ENCODE measurements at places on chromosomes 6 and 20.
A peak's percentile ranks its signal among the peaks of the same experiment; 100 is the strongest.

DNA sequence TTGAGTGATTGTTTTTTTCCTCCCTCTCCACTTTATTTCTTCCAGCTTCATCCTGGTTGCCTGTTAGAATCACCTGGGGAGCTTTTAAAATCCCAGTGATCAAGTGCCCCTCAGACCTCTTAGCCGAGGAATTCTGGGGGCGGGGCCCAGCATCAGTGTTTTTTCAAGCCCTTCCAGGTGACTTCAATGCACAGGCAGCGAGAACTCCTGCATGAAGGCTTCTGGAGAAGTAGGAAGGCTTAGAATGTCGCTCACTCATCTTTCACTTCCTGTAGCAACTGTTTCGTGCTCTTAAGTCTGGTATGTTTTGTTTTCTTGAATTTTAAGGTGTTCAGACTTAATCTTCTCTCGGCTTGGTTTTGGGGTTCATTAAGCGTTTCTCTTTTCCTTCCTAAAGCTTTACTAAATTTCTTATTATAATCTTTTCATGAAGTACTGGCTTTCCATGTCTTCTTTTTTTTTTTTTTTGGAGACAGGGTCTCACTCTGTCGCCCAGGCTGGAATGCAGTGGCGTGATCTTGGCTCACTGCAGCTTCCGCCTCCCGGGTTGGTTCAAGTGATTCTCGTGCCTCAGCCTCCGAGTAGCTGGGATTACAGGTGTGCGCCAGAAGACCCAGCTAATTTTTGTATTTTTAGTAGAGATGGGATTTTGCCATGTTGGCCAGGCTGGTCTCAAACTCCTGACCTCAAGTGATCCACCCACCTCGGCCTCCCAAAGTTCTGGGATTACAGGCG is 30.9 kb upstream of the TULP1 start:
- no peak for DNase-seq

DNA sequence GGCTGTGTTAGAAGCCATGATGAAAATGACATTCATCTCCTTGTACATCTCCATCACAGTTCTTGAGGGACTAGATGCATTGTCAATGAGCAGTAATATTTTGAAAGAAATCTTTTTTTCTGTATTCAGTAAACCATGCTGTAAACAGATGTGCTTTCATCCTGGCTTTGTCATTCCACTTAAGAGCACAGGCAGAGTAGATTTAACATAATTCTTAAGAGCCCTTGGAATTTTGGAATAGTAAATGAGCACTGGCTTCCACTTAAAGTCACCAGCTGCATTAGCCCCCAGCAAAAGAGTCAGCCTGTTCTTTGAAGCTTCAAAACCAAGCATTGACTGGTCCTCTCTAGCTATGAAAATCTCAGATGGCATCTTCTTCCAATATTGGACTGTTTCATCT is 197.8 kb upstream of the HDDC2 start:
- DNase-seq, result no peak

GRCh38 chr6:110949679-110950285 is 8.7 kb upstream of the GTF3C6 start:
- no peak for DNase-seq

GRCh38 chr6:133435065-133435728 is 194.0 kb downstream of the EYA4 start:
- DNase-seq, result no peak

- no peak for DNase-seq
Observed at GRCh38 chr20:57412347-57413029, 21.3 kb downstream of the RBM38 start.

DNA sequence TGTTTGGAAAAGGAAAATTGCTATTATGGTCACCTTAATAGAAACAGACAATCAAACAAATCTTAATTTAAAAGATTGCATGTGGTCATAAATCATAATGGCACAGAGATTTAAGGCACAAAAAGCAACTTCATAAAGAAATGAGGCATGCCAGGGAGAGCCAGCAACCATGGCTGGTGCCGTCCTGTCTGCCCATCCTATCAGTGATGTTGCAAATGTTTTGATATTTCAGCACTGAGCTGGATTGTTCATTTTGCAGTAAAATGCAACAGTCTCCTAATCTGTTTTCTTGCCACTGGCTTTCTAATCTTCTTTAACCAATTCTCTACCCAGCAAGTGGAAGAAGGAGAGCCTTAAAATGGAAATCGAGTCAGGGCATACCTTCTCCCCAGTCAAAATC is 249.8 kb downstream of the SAMD5 start:
- DNase-seq, result no peak

- DNase-seq, result no peak
Observed at GRCh38 chr20:3733119-3733995, 872 bp downstream of the HSPA12B start.

DNA sequence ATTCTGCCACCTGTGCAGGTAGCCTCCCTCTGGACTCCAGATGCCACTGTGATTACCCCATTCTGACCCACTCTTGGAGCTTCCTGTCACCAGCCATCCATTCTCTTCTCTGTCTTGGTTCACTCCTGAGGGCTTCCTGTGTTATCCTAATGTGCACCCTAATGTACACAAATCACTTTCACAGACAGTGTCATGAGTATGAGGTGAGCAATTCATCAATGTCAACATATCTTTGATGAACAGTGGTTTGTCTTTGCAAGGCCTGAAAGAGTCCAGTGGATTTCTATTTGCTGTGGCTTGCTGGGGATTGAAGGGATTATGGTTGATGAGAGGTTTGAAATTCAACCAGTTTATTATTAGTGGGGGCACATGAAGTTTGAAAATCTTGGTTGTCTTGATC is 63.8 kb upstream of the EEF1E1 start:
- no peak for DNase-seq

- DNase-seq, result no peak
Observed at GRCh38 chr20:52722926-52723688, 249.1 kb upstream of the TSHZ2 start.

GRCh38 chr6:17601386-17601703 is 1.2 kb downstream of the FAM8A1 start:
- DNase-seq, result no peak

- DNase-seq, result no peak
Observed at GRCh38 chr6:15485936-15486335, 176.9 kb downstream of the DTNBP1 start.

- DNase-seq, result no peak
Observed at GRCh38 chr6:63521475-63522210, 50.6 kb upstream of the LOC128125822 start.

GRCh38 chr20:21146215-21146614 is 20.3 kb downstream of the KIZ start:
- DNase-seq, result no peak

- DNase-seq, result peak; percentile 53
Observed at GRCh38 chr6:3356056-3356823, 97.5 kb downstream of the PSMG4 start.

- DNase-seq, result no peak
Observed at GRCh38 chr20:35049776-35050352, 42.7 kb downstream of the TRPC4AP start.

- peak; percentile 83 for DNase-seq
Observed at GRCh38 chr20:2742934-2743559, 50.5 kb downstream of the EBF4 start.

DNA sequence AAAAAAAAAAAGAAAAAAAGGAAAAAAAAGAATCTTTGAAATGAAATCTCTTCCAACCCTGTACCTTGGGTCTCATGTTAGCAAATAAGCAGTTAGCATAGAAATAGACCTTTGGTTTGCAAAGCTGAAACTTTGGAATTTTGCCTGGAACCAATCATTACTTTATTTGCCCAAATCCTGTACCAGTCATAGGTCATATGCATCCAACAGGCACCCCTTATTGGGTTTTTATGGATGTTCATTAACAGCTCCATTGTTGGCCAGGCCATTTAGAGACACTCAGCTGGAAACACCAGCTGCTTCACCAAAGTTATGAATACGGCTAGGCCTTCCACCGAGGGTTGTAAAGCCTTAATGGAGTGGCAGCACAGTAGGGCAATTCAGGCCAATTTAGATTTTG is 53.0 kb downstream of the ALDH8A1 start:
- DNase-seq, result no peak

GRCh38 chr6:1575210-1576041 is 34.3 kb upstream of the FOXC1 start:
- DNase-seq, result no peak

- no peak for DNase-seq
Observed at GRCh38 chr6:68911811-68912210, 276.7 kb downstream of the ADGRB3 start.

DNA sequence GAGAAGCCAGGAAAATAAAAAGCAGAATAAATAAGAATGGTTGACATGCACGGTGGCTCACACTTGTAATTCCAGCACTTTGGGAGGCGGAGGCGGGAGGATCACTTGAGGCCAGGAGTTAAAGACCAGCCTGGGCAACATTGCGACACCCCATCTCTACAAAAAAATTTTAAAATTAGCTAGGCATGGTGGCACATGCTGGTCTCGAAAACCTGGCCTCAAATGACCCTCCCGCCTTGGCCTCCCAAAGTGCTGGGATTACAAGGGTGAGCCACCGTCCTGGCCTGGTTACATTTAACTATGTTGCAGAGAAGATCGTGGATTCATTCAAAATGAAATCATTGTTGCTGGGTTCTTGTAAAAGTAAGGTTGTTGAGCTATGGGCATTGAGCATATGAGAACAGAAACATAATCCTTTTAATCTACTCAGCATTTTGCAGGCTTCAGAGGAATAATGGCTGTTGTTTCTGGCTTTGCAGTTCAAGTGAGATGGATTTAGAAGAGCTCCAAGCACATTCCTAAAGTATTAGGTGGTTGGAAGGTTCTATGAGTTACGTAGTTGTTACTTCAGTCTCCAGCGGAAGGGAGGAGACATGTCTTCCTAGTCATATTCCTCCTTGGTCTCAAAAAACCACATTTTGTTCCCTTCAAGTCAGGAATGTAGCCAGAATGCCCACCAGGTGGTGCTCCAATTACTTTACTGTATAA is 45.6 kb upstream of the RAB23 start:
- DNase-seq, result peak; percentile 41

GRCh38 chr6:43666196-43666920 is 21.2 kb downstream of the MRPS18A start:
- no peak for DNase-seq

GRCh38 chr6:50112981-50113857 is 63.5 kb upstream of the DEFB112 start:
- DNase-seq, result no peak

GRCh38 chr6:140380427-140381218 is 1006.2 kb upstream of the CITED2 start:
- no peak for DNase-seq

DNA sequence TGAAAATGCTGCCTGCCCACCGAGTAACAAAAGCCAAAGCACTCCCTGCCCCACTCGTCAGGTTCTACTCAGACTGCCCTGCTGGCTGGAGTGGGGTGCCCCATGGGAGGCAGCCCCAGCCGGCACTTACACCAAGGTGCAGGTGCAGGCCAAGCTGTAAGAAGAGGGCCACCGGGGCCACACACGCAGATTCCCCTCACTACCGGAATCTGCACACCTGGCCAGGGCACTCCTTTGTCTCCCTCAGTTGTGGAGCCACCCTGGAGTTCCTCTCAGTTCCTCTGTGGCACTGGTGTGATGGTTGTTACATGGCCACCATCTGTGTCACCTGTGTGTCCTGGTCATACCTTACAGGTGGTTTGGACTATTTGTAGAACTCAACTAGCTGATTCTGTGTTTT is 112.4 kb downstream of the FOXO3 start:
- no peak for DNase-seq

- no peak for DNase-seq
Observed at GRCh38 chr6:116060572-116061283, at the start of gene FRK. Gene FRK, minus strand, starts transcription at chr6:116060891. Its CDS starts 580 bp downstream, at chr6:116060311.

DNA sequence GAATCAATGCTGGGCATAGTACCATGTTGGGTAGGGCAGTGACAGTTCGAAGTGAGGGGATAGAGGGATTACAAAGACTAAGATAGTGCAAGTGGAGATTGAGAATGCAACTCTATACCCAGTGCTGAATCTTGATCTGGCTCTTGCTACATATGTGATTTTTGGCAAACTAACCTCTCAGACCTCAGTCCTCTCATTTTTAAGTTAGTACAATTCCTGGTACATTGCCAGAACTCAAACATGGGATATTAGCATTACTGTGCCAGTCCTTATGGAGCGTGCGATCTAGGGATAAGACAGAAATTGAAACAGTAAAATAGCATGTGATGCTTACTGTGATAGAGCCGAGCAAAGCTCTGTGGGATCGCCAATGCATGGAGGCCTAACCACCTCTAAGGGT is 188.4 kb downstream of the MTFR2 start:
- no peak for DNase-seq

- no peak for DNase-seq
Observed at GRCh38 chr6:159085396-159085895, 40.7 kb upstream of the TAGAP start.

- DNase-seq, result peak; percentile 24
Observed at GRCh38 chr6:146543940-146544615, 445 bp downstream of the RAB32 start.

GRCh38 chr6:89581689-89582088 is 56.9 kb downstream of the LYRM2 start:
- DNase-seq, result no peak

GRCh38 chr6:15763837-15764236 is 101.0 kb upstream of the DTNBP1 start:
- DNase-seq, result no peak

- no peak for DNase-seq
Observed at GRCh38 chr6:139647016-139647415, 272.6 kb upstream of the CITED2 start.

GRCh38 chr6:1485678-1486077 is 96.3 kb downstream of the FOXF2 start:
- no peak for DNase-seq

- no peak for DNase-seq
Observed at GRCh38 chr20:32957459-32957858, 46.8 kb downstream of the SUN5 start.

DNA sequence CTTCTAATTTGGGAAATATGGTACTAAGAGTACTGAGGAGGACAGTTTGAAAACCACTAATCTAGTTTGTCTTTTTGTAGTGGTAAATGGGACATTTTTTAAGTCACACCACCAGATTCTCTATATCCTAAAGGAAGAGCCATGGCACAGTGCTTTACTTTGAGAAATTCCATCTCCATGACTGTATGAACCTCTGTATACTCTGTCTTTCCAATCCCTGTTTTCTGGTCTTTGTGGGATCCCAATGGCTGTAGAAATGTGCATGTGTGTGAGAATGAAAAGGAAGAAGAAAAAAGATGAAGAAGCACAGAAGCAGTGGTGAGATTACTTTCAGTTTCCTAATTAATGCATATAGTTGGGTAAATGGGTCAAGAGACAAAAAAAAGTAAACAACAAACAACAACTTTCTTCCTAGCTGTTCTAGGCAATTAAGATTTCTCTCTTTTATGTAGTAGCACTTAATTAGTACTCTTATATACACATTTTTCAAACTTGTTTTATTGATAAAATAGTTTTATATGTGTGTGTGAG is 141.2 kb upstream of the HCRTR2 start:
- no peak for DNase-seq

DNA sequence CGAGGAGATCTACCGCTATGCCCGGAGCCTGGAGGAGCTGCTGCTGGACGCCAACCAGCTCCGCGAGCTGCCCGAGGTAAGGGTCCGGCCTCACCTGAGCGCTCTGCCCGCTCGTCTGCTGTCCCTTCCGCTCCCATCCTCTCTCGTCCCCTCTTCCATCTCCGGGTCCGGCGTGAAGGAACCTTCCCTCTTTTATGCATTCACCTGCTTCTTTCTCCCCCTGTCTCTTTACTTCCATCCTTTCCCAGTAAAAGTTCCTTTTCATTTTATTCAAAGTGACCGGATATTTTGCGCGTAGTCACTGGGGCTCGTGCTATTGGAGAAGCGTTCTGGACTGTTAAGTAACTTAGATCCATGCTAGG is 516 bp downstream of the LRRC1 start:
- no peak for DNase-seq
